GM12865 (cell line): ENCODE measurements at places on chromosomes 11 and 22.

DNA sequence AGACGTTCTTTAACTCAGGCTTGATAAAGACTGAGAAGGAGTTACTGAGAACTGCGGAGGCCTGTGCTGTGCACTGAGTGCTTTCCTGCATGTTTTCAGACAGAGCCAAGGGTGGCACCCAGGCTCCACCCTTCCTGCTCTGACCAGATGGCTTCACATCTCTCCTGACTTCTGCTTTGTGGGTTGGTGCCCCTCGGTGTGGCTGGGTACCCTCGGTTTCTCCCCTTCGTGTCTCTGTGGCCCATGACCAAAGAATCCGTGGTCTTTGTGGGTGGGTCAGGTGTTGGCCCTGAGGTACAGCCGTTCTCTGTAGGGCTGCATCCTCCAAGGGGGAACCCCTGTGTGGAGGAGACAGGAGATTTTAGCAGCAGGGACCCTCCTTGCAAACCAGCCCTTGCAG, 34.3 kb downstream of the GRIK4 start:
- DNase-seq = no peak

DNA sequence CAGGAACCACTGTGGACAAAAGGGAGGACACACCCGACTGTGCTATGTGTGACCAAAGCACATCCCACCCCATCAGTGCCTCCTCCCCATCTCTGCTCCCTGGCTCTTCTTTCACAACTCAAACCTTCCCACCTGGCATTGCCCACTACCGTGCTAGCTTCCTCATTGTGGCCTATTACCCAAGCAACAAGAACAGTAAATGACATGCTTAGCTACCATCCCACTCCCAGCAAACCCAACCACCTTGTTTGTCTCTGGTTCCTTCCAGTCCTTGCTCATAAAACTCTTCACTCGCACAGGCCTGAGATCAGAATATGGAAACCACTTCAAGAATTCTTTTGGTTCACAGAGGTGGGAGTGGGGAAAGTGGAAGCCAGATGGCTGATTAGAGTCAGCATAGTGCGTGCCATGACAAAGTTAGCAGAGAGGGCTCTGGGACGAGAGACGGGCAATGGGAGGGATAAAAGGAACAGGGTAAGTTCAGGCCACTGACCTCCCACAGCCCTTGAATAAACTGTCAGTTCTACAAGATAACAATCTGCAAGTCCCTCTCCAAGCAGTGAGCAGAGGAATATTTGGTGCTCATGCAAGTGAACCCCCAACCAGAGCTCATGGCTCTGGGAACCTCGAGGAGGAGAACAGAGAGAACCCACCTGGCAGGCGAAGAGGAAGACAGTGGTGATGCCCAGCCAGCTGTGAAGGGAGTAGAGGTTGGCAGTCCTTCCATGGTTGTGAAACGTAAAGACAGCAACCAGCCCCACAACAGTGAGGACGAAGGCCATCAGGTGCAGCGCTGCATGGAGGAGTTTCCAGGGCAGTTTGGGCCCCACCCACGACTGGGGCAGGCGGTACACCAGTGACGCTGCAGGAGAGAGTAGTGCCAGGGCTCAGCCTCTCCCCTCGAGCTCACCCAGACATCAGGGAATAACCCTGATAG, 8.3 kb downstream of the CYB561A3 start:
- no peak for DNase-seq

DNA sequence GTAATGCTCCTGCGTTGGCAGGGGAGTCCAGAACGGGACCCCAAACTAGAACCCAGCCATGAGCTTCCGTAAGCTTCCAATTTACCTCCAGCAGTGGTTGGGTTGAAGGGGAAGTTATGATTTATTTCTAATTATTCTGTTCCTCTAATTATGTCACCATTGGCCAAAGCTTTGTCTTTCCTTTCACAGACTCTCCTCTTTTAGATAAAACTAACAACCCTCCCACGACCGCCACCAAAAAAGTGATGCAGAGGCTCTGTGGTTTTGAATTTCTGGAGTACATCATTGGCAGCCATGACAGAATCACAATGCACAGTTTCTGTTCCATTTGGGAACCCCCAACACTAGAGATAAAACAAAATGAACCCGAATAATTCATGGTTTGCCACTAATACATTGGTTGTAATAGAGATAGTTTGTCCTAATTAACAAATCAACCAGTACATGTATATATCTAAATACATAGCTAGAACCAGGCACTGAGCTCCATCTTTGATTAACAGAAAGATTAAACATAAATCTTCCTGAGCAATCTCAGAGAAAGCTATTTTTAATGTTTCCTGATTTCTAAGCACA, 64.3 kb downstream of the ETS1 start:
- DNase-seq = peak; percentile 58

GRCh38 chr11:130162733-130163132, 3.2 kb downstream of the ST14 start:
- no peak for DNase-seq

- no peak for DNase-seq
These were observed 16.8 kb upstream of the ACCSL start for GRCh38 chr11:44030996-44031395.
